ENCODE measurements at places on chromosomes 6 and 20.

DNA sequence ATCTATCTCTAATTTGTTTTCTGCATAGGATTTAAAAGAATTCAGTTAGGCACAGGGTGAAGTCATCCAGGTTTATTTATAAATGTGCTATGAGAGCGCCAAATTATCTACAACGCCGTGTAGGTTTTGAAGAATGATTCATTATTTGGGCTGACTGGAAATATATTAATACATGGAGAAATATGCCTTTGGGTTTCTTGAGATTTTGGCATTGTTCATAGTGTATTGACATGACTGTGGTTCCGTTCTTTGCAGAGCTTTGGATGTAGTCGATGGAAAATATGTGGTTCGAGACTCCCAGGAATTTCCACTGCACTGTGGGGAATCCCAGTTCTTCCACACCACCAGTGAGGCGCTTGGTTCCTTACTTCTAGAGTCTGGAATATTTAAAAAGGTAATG lies 90.9 kb downstream of the CRYBG1 start:
- no peak for DNase-seq

DNA sequence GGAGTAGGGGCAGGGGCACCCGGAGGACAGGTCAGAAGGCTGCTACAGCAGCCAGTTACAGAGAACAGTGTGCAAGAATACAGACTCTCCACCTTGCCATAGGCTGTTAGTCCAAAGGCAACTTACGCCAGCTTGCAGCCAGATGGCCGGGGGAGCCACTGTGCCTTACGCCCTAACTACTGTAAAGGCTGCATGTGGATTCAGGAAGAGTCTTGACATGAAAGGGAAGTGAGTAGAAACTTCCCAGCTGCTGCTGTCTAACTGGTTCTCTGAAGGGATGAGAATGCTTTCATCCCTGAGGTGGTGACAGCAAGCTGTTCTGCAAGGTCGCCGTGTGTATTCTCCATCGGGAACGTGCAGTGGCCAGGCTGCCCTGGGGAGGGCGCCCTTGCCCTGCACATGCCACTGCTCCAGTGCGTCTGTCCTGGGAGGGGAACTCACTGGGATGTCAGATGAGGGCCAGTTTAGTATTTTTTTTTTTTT lies 46.1 kb downstream of the LYRM4 start:
- DNase-seq, result peak; percentile 59

DNA sequence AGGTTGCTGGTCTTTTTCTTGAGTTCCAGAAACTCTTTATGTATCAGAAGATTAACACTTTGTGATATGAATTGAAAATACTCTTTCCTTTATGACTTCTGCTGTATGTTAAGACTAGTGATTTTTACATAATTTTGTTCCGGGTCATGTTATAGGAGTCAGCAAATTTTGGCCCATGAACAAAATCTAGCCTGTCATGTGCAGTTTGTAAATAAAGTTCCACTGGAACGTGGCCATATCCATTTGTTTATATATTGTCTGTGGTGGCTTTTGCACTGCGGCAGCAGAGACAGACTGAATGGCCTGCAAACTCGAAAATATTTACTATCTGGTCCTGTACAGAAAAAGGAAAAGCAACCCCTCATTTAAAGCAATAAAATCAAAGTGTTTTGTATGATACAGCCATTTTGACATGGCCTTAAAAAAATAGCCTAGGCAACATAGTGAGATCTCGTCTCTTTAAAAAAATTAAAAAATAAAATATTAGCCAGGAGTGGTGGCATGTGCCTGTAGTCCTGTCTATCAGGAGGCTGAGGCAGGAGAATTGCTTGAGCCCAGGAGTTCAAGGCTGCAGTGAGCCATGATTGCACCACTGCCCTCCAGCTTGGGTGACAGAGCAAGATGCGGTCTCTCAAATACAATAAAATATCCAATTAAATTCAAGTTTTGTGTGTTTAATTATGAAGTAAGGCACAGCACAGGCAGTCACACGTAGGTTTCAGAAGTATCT lies 36.9 kb downstream of the SNX9 start:
- DNase-seq, result no peak

GRCh38 chr6:164720-165119 lies 127.6 kb upstream of the DUSP22 start:
- no peak for DNase-seq

GRCh38 chr6:159969921-159970320 lies 1.0 kb downstream of the IGF2R start:
- DNase-seq, result no peak
